EH (cell line): ENCODE measurements at places on chromosomes 3 and 15.

DNA sequence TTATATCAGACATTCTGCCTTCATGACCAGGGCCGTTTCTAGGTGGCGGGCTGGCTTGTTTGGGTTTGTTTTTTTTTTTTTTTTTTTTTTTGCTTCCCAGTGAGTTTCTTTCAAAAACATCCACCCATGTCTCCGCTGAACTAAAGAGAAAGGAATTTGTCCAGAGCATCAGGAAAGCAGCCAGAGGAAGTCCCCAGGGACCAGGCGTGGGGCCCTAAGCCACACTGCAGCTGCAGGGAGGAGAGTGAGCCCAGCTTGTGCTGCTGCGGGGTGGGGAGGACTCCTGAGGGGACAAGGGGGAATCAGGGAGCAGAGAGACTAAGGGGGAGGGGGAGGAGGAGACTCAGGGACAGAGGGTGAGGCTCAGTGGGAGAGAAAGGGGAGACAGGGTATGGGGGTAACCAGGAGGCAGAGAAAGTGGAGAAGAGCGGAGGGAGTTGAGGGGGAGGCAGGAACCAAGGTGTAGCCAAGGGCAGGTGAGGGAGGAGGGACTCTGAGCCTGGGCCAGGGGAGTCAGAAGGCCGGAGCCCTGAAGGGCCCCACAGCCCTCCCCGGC is 49.5 kb downstream of the CYP11A1 start:
- peak; percentile 94 for DNase-seq

GRCh38 chr3:13338996-13339395 is 81.1 kb downstream of the NUP210 start:
- no peak for DNase-seq

DNA sequence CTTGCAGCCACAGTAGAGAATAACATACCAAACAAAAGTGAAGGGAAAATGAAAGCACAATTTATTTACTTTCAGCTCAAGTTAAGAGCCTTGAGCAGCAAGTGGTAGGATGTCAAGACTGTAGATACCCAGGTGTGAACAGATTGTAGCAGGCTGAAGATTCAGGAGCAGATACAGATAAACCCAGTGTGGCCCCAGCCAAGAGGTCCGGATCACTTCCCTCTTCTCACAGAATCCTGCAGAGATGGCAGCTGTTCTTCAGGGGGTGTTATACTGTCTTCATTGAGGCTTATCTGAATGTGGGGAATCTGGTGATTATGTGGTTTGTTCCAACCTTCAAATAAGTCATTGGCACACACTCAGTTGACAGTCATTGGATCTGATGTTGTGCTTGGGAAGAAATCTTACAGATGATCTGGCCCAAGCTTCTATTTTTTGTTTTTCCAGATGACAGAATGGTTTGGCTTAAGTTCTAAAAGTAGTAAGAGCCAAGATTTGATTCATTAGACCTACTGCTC is 2.2 kb downstream of the STARD9 start:
- peak; percentile 72 for DNase-seq

DNA sequence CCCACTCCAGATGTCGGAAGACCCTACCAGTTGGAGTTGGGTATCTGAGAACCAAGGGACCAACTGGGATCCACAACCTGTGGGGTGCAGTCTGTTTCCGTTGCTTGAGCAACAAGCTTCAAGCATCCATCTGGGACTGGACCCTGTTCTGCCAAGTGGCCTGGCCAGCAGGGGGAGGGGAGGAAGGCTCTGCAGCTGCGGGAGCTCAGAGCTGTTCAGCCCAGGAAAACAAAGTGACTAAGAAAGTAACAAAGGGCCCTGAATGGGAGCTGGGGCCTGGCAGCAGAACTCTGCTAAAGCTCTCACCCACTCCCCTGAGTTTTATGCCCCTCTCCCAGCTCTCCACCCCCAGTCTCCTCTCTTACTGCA is 2.7 kb downstream of the TYRO3 start:
- DNase-seq = peak; percentile 25

DNA sequence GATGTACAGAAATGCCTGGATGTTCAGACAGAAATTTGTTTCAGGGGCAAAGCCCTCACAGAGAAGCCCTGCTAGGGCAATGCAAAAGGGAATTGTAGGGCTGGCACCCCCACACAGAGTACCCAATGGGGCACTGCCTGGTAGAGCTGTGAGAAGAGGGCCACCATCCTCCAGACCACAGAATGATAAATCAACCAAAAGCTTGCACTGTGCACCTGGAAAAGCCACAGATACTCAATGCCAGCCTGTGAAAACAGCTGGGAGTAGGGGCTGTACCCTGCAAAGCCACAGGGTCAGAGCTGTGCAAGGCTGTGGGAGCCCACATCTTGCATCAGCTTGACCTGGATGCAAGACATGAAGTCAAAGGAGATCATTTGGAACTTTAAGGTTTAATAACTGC is 477.9 kb upstream of the NECTIN3 start:
- no peak for DNase-seq

DNA sequence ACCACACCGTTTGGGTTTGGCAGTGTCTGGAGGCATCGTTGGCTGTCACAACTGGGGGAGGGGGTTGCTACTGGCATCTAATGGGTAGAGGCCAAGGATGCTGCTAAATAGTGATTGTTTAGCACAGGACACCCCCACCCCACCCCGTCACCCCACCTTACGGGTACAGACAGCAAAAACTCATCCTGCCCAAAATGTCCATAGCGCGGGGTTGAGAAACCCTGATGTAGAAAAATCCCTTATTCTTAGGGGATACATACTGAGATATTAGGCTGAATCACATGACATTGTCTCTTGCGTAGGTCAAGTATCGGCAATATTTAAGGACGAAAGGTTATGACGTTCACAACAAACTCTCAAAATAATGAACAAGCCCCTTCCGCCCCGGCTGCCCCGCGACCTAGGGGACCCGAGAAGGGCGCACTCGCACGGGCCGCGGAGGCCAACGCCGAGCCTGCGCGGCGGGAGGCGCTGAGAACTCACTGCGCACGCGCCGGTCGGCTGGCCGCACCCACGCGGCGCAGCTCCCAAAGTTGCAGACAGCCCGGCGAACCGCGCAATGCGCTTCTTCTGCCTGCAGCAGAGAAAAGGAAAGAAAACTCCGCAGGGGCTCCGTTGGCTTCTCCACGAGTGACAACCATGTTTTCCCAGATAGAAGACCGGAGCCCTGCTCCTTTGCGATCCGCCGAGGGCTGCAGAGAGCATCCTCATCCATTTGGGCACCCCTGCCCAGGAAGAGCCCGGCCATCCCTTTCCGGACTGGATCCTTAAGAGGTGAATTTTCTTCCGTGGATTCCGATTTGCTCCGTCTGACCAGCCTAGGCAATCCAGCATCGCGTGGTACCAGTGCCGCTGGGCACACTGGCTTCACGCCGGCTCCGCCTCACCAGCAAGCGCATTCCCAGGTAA is 136.8 kb upstream of the CCDC54 start:
- peak; percentile 84 for DNase-seq

- DNase-seq = no peak
Measured at GRCh38 chr3:80055306-80055705, 287.5 kb upstream of the ROBO1 start.

DNA sequence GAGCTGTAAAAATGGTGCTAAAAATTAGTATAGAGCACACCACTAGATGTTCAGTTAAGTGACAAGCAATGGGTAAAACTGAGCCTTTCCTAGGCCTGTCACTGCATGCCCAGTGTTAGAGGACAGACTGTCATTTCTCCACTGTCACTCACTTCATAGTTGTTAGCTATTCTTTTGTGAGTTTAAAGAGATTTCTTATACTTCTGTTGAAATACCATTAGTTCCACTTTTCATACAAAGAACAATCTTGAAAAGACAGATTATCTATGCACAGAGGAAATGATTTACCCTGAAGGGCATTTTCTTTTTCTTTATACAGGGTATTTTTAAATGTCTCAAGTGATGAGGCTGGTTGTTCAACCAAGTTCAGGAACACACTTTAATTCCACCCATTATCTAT is 28.3 kb upstream of the CHMP2B start:
- DNase-seq = no peak

- DNase-seq = peak; percentile 29
Measured at GRCh38 chr3:61980041-61980440, 393.3 kb downstream of the FEZF2 start.

- DNase-seq = peak; percentile 97
Measured at GRCh38 chr15:74937590-74938371, at the start of gene COX5A. TSS of gene COX5A (minus strand) at chr15:74938073. CDS start at chr15:74938014, 59 bp downstream.

- DNase-seq = no peak
Measured at GRCh38 chr3:15120986-15121385, 22.0 kb upstream of the RBSN start.
